ENCODE measurements at places on chromosomes 13 and 19.

DNA sequence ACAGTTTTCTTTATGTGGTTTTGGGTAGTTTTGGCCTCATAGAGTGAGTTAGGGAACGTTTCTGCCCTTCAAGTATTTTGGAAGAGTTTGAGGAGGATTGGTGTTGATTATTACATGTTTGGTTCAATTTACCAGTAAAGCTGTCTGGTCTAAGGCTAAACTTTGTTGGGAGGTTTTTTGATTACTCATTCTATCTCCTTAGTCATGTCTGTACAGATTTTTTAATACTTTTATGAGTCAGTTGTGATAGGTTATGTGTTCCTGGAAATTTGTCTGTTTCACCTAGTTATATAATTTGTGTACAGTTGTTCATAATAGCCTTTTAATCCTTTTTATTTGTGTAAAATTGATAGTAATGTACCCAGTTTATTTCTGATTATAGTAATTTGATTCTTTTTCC is 20.4 kb downstream of the RNF17 start:
- no peak for DNase-seq

- DNase-seq: no peak
These were observed 78.3 kb upstream of the PEG3 start for GRCh38 chr19:56918682-56919307.

- DNase-seq: peak; percentile 76
These were observed 277.9 kb downstream of the RBM26 start for GRCh38 chr13:79128158-79128557.

DNA sequence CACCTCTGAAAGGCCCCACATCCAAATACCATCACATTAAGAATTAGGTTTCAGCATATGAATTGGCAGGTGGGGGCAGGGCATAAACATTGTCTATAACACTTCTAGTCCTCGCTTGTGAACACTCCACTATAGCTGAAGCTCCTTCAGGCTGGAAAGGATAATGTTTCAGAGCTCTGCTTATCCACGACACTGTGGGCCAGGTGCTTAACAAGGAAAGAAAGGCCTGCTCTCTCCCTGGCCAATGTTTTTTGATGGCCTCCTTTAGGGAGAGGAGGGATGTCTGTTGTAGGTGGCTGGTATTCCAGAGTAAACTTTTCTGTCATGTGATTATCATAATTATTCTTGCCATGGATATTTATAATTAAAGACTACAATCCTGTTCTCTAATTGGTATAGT is 86.4 kb downstream of the CCNA1 start:
- DNase-seq: no peak

GRCh38 chr13:104253063-104253680 is 1187.0 kb upstream of the SLC10A2 start:
- no peak for DNase-seq

All from non-pigmented ciliary epithelial cell (primary cell).